ENCODE measurements at places on chromosomes 2 and 18.

DNA sequence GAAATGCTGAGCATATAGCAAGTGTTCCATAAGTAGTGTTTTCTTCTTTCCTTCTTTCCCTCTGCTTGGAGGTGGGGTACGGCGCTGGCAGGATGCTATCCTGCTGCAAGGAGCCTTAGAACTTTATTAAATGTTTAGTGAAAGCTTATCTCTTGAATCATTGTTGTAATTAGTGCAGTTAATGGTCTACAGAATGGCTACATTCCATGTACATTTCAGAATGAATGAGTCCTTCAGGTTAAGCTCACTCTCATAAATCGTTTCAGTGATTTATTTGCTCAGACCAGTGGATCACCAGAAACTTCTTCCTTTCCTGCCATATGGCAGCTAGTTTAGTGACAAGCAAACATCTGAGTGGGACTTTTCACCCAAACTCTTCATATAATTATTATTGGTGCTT, 3.3 kb upstream of the YWHAQ start:
- no peak for DNase-seq

DNA sequence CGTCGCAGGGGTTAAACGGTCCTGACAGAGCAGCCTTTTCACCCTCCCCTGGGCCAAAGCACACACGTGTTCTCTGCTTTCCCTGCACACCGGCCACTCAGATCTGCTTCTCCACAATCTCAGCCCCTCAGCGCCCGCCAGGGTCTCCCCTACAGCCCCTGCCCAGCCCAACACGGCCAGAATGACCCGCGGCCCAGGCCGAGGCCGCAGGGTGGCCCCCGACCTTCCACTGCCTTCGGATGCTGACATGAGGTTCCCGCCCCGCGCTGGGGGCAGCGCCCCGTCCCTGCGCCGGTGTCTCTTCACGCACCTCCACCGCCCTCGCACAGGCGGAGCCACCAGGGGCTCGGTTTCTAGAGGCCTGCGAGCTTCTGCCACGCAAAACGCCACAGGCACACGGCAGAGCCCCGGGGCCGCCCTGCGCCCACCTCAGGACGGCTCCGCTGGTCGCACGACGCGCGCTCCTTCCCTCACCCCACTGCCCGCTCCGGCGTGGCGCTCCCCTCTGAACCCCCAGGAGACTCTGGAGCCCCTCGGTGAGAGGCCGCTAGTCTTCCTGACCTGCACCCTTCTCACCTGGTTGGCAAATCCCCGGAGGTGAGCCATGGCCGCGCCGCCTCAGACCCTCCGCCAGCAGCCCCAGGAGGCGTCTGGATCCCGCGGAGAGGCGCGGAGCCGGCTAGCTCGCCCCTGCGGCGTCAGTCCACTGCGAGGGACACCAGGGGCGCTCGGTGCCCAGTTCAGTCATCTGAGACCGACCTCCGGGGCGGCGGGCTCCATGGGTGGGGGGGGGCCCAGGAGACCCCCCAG, 749 bp downstream of the STK25 start:
- DNase-seq, result no peak

GRCh38 chr18:55406451-55406991, 181.5 kb downstream of the TCF4 start:
- no peak for DNase-seq

GRCh38 chr2:183105402-183106134, 18.7 kb upstream of the NUP35 start:
- DNase-seq, result peak; percentile 60

- peak; percentile 41 for DNase-seq
Measured at GRCh38 chr2:218732761-218733158, 22.1 kb downstream of the TTLL4 start.

- no peak for DNase-seq
Measured at GRCh38 chr18:51097021-51097822, 67.2 kb downstream of the SMAD4 start.

- no peak for DNase-seq
Measured at GRCh38 chr2:201781557-201782051, 871 bp upstream of the ALS2 start.

DNA sequence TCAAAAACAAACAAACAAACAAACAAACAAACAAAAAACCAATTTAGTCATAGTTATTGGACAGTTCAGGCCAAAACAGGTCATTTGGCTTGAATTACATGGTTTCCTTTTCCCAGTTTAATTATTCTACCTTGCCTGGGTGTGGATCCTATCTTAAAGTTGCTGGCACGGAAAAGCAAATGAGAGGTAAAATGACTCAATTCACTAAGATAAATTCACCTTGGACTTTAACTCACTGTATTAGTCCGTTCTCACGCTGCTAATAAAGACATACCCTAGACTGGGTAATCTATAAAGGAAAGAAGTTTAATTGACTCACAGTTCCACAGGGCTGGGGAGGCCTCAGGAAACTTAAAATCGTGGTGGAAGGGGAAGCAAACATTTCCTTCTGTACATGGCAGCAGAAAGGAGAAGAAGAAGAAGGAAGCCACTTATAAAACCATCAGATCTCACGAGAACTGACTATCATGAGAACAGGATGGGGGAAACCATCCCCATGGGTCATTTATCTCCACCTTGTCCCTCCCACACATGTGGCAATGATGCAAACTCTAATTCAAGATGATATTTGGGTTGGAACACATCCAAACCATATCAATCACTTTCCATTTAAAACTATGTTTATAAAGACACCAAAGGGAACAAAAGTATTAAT, 22.5 kb upstream of the TRAPPC8 start:
- no peak for DNase-seq

GRCh38 chr2:69082430-69082997, 69.5 kb downstream of the ANTXR1 start:
- peak; percentile 81 for DNase-seq

GRCh38 chr2:136122661-136123060, 4.7 kb upstream of the CXCR4 start:
- DNase-seq, result no peak

DNA sequence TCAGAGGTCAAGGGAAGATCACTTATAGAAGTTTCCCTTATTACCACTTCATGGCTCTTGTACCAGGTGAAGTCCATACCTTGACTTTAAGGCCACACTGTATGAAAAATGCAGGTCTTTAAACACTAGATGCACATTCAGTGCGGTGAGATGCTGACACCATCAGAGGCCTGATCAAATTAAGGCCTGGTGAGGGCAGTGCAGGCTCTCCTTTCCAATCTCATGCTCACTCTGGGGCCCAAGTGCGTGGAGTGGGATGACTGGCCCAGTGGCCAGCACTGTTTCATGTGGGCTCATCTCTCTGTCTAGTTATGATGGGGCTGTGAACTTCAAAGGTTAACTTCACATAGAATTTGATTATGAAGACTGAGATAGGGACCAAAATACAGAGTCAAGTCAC, 281.1 kb downstream of the SLC4A3 start:
- DNase-seq, result no peak

DNA sequence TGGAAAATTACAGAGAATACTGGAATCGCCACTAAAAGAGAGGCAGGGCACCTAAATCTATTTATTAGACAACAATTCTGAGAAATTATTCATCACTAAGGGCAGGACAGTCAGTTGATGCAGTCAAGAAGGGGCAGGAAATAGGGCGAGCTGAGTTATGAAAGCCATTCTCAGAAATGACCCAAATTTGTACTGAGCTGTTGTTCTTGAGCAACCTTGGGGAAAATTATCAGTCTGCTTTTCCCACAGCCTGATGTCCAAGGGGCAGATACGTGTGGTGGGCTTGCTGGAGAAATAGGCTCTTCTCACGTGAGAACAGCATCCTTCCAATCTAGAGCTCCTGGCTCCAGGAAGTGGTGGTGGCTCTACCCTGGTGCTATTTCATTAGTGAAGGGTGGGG, 38.6 kb downstream of the STON1 start:
- DNase-seq, result no peak

GRCh38 chr18:67142604-67143003, 373.9 kb downstream of the DSEL start:
- DNase-seq, result no peak

DNA sequence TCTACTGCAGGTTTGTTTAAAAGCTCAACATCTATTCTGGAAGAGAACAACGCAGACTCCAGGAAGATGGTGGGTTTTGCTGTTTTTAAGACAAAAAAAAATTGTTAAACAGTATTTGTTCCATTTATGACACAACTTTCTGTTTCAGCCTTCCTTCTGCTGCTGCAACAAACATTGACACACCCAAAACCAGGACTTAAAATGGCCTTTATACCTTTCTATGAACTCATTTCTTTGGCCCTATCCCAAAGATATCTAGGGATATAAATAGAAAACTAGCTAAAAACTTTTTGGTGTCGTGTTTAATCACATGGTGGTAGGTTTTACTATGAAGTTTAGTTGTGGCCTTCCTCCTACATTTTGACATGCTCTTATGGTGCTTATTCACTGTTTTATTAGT, 964 bp upstream of the GALNT3 start:
- DNase-seq, result peak; percentile 46

GRCh38 chr2:177184606-177185005, 28.0 kb upstream of the HNRNPA3 start:
- DNase-seq, result no peak

- DNase-seq, result no peak
Measured at GRCh38 chr2:128662051-128662471, 343.4 kb upstream of the HS6ST1 start.

GRCh38 chr2:109020217-109020637, 31.2 kb upstream of the EDAR start:
- DNase-seq, result no peak

GRCh38 chr2:121128741-121129659, 156.0 kb downstream of the TFCP2L1 start:
- peak; percentile 8 for DNase-seq

DNA sequence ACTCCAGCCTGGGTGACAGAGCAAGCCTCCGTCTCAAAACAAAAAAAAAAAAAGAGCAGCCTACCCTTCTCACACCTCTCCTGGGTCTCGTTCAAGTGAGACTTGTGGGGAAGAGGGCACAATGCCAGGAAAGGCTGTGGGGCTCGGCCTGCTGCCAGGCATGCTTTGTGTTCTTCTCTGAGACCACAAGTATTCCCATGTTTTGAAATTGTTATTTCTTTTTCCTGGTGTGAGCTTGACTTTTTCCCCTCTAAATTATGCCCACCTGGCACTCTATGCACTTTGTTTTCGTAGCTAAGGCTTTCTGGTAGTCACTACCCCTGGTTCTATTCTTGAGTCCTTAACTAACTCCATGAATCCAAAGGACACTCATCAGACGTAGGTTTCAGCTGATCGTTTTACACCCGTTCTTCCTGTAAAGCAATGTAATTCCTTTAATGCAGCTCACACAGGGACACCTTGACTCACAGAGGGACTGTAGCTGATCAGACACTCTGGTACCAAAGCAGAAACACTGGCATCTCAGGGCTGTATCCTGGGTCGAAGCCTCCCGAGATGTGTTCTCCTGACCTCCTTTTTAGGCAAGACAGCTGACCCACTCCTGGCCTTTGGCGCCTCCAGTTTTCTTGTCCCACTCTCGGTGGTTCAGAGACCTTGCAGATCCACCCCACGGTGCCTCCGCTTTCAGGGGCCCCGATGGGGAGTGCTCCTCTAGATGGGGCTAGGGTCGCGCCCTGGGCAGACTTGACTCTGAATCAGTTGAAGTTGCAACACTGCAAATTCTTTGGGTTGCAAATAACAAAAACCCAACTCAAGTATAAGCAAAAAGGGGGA, 193.3 kb upstream of the AGAP1 start:
- no peak for DNase-seq

- no peak for DNase-seq
Measured at GRCh38 chr18:22933966-22934423, 867 bp downstream of the RBBP8 start.

GRCh38 chr2:240604291-240604938, 17.9 kb downstream of the CAPN10 start:
- no peak for DNase-seq

DNA sequence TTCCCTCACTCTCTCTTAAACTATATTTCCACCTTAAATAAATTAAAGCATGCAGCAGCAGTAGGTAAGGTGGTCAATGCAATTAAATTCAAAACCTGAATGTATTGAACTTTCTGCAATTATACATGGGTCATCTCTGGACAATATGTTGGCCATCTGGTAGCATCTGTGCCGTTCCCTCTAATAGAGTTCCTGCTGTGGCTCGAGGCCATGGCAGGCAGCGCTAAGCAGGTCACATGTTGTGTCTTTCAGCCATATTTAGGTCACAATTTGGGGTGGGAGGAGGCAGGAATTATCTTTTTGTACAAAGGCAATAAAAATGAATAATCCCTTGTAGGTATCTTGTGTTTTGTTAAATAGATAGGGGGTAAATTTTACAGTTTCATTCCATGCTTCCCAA, 676.2 kb downstream of the ZEB2 start:
- no peak for DNase-seq

- no peak for DNase-seq
Measured at GRCh38 chr2:28606986-28607441, 111.2 kb downstream of the PLB1 start.

- DNase-seq, result no peak
Measured at GRCh38 chr2:45199973-45200372, 190.7 kb upstream of the SIX2 start.

- DNase-seq, result no peak
Measured at GRCh38 chr2:240582781-240583180, 3.8 kb upstream of the CAPN10 start.

- no peak for DNase-seq
Measured at GRCh38 chr2:191228861-191229260, 16.3 kb upstream of the MYO1B start.

DNA sequence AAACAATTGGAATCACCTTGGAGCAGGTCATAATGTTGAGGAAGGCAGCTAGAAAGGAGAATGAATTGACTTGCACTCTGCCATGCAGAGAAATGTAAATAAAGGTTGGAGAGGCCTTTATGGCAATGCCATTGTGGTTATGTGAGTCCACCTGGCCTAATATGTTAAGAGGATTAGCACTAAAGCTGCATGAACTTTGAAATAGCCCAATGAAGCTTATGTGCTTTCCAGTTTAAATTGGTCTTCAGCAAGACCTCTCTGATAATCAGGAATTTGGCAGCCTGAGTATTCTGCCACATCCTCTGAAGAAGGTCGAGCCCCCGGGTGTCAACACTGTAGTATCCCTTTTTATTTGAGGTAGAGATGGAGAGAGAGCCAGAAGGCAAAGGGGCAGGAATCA, 464.9 kb downstream of the CDH2 start:
- no peak for DNase-seq

DNA sequence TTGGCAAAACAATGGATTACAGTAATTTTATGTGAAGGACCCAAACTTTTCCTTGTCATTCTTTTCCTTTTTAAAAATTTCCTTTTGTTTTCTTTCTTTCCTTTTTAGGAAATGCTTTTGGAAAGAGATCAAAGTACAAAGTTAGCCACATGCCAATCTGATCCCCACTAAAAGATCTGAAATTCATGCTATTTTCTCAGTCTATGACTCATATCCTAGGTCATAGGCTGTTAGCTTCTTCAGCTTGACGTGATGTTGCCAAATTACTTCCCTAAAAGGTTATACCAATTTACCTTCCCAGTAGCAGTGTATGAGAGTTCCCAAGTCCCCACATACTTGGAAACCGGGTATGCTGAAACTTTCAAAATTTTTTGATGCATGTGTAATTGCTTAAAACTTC, 355.3 kb downstream of the INSIG2 start:
- no peak for DNase-seq
